Suppressor macrophage treated with lipopolysaccharide for 4 hours (primary cell): ENCODE measurements at places on chromosomes 7 and 10.
A peak's percentile ranks its signal among the peaks of the same experiment; 100 is the strongest.

GRCh38 chr7:76216381-76217082, 14.8 kb downstream of the SRRM3 start:
- DNase-seq, result no peak

- no peak for DNase-seq
Observed at GRCh38 chr7:125061-125475, 67.3 kb upstream of the FAM20C start.

DNA sequence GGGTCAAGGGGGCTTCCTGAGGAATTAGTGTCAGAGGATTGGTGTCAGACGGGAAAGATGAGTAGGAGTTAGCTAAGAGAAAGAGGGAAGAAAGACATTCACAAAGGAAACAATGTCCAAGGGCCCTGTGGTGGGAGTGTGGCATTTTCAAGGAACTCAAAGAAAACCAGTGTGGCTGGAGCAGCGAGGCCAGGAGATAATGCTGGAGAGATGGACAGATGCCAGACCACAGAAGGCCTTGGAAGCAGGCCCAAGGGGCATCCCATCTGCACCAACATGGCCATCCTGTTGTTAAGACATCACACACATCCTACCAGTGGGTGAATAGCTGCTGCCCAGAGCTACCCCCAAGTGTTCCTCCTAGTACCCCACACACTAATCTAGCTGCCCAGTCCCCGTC, 36.1 kb upstream of the CUL1 start:
- no peak for DNase-seq

DNA sequence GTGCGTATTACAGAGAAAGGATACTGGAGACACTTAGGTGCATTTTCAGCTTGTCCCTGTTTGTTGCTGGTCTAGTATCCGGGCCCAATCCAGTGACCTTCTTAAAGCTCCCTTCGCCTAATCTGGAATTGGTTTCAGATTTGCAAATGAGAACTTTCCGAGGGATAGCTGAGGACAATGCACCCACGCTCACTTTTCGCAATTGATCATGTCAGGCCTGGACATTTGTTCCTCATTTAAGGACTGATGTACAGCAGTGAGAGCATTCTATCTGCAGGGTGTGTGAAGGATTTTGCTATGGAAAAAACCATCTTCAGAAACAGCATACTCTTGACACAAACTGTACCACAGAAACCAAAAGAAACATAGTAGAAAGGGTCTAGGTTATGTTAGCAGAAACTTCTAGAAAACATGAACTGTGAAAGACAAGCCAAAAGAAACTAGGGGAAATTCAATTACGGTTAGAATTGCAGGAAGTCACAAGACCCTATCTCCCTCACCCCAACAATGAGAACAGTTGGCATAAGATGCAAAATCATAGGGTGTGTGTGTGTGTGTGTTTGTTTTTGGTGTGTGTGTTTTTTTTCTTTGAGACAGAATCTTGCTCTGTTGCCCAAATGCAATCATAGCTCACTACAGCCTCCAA, 331.1 kb downstream of the CALN1 start:
- peak; percentile 86 for DNase-seq

DNA sequence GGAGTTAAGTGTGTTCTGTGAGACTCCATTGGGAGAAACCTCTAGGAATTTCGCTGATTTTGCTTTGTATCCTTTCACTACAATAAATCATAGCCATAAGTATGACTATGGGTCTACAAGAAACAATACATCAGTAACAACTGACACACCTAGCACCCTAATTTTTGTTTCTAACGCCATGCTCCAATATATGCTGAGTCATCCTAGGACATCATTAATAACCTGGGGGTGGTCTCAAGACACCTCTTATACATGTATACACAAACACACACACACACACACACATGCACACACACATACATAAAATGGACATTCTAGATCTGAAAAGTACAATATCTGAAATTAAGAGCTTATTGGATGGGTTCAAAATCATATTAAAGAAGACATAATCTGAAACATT, 18.2 kb downstream of the ZNF248 start:
- no peak for DNase-seq

DNA sequence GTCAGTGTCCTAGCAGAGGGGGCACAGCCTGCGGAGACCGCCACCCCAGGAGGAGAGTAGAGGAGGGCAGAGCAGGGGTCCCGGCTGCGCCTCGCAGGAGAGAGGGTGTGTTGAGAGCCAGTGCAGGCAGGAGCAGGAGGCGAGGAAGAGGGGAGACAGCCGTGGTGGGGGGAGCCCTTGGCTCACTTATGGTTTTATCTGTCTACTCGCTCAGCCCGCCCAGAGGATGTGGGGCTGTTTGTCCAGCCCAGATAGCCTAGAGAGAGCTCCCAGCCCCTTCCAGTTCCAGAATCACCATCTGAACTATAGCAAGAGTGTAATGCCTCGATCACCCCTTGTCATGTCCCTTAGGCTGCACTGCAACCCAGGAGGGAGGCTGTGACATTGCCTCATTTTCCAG, 26.6 kb downstream of the SLC29A3 start:
- DNase-seq, result no peak

DNA sequence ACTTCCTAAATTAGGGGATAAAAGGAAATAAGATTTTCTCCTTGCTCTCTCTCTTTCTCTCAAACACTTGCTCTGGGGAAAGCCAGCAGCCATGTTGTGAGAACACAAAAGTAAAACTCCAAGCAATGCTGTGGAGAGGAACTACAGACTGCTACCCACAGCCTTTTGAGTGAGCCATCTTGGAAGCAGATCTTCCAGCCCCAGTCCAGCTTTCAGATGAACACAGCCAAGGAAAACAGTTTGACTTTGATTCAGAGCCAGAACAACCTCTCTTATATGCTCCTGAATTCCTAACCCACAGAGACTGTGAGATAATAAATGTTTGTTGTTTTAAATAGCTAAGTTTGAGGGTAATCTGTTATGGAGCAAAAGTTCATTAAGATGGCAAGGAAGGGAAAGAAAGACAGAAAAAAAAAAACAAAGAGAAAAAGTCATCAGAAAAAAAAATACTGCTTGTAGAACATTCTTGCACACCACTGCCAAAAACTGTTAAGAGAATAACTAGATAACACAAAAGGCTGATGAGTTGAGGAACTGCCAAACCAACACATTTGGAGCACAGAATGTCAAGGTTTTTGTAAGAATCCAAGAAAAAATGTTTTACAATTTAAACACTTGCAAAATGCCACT, 20.9 kb upstream of the PRKAR2B start:
- DNase-seq, result no peak

GRCh38 chr10:98370831-98371820, 43.9 kb downstream of the PYROXD2 start:
- no peak for DNase-seq

DNA sequence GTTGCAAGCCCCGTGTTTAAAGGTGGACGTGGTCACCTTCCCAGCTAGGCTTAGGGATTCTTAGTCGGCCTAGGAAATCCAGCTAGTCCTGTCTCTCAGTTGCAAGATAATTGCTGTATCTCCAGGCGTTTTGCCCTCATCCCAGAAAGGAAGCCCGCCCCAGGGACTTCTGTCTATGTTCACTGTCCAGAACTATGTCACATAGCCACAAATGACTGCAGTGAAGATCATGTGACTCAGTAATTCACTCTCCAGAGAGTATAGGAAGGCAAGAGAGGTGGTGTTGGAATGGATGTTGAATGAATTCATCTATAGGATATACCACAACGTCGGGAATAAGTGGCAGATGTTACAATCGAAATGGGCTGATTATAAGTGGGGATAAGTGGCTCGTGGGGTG, 349 bp upstream of the ERVW-1 start:
- DNase-seq, result no peak

DNA sequence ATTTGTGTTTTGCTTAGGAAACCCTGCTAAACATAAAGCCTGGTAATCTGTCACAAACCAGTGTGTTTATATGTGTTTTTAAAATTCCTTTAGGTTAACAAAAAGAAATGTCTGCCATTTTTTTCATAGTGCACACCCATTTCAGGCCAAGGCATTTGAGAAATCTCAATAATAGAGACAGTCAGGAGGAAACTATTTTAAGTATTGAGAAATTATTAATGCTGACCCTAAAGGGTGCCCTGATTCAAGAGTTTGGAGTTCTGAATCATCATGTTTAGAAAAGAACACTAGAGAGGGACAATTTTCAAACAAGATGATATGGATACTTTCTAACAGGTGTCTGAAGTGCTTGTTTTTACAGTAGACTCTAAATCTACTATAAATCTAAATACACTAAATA, 28.7 kb downstream of the MALRD1 start:
- DNase-seq, result no peak

DNA sequence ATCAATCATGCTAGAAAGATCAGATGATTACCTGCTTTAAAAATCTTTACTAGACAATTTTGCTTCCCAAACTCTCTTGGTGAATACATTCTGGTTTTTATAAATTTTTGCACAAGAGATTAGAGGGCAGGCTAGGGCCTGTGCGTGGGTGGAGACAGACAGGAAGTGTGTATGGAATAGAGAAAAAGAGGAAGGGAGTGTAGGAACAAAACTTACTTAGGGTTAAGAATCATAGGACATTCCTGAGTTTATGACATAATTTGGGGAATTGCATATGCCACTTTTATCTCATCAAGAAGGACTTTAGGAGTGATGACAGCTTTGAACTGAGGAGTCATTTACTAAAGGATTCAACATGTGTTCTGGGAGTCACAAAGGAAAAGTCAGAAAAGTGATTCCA, 31.3 kb downstream of the LAMB1 start:
- peak; percentile 85 for DNase-seq

- DNase-seq, result no peak
Observed at GRCh38 chr7:93751421-93751820, 139.1 kb downstream of the TFPI2 start.

DNA sequence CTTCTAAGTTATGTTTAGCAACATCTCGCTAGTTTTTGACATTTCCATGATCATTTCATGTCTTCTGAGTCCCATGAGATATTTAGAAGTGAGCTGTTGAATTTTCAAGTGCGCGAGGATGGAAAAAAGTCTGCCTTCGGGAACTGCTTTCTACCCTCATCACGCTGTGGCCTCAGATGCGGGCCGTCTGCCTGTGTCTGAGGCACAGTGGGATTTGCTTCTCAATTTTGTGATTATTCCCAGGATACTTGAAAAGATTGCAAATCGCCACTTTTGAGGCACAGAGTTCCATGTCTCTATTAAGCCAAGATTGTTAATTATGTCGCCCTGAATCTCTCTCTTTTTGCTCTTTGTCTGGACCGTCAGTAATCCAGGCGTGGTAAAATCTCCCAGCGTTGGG, 30.8 kb upstream of the NKX6-2 start:
- no peak for DNase-seq

- no peak for DNase-seq
Observed at GRCh38 chr10:16883084-16883483, 65.9 kb upstream of the RSU1 start.

- DNase-seq, result no peak
Observed at GRCh38 chr7:130145424-130146100, 59.6 kb downstream of the TMEM209 start.

GRCh38 chr10:1240341-1240775, 184.2 kb downstream of the WDR37 start:
- no peak for DNase-seq

GRCh38 chr10:4257939-4258465, 473.0 kb upstream of the KLF6 start:
- no peak for DNase-seq

GRCh38 chr10:7956508-7956907, 98.0 kb upstream of the GATA3 start:
- peak; percentile 66 for DNase-seq

DNA sequence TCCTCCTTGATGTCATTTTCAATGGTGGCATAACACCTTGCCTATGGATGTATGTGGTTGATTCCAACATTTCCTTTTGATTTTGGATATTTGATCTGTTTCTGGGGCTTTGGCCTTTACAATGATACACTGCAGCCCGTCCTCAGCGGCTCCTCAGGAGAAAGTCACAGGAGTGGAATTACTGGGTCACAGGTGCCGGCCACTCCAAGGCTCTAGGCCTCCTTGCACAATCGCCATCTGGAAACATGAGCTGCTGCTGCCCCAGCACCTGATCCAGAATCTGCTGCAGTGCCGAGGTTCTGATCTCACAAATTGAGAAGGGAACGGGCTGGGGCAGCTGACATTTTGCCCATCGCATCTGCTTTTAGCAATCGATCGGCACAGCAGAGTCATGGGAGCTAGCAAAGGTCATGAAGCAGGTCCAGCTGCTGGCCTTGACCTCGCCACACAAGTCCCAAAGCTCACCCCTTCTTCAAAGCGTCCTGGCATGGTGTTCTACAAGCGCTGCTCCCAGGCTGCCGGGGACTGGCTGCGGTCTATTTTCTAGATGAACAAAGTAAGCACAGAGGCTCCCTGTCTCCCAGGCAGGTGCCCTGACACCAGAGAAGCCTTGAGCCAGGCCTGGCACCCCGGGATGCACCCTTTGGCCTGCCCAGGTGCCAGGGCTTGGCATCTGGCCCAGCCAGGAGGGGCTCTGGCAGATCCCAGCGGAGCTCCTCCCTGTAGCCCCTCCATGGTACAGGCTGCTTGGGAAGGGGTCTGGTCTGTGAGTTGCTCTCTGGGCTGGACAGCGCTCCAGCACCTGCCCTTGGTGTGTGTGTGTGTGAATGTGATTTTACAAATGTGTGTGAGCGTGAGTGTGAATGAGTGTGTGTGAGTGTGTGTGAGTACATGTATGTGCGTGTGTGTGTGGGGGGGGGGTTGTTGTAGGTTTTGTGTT, 201.8 kb downstream of the GLRX3 start:
- no peak for DNase-seq

GRCh38 chr10:28060031-28060607, 61.2 kb upstream of the ODAD2 start:
- no peak for DNase-seq

GRCh38 chr10:62597226-62597625, 207.3 kb upstream of the ADO start:
- DNase-seq, result no peak

- no peak for DNase-seq
Observed at GRCh38 chr7:105198223-105198622, 184.2 kb downstream of the KMT2E start.
